ENCODE measurements at places on chromosomes 2 and 18.

DNA sequence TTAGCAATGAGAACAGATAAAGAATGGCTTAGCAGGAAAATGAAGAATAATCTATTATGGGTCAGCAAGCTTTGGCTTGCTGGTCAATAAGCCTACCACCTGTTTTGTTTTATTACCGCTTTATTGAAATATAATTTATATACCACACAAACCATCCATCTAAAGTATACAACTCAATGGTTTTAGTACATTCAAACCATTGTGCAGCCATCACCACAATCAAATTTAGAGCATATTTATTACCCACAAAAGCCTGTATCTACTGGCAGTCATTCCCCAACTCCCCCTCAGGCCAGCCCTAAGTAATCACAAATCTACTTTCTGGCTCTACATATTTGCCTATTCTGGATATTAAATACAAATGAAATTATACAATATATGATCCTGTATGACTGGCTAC, 17.2 kb downstream of the PPP3R1 start:
- no peak for DNase-seq

GRCh38 chr18:55124078-55124763, 165.0 kb upstream of the CCDC68 start:
- no peak for DNase-seq

DNA sequence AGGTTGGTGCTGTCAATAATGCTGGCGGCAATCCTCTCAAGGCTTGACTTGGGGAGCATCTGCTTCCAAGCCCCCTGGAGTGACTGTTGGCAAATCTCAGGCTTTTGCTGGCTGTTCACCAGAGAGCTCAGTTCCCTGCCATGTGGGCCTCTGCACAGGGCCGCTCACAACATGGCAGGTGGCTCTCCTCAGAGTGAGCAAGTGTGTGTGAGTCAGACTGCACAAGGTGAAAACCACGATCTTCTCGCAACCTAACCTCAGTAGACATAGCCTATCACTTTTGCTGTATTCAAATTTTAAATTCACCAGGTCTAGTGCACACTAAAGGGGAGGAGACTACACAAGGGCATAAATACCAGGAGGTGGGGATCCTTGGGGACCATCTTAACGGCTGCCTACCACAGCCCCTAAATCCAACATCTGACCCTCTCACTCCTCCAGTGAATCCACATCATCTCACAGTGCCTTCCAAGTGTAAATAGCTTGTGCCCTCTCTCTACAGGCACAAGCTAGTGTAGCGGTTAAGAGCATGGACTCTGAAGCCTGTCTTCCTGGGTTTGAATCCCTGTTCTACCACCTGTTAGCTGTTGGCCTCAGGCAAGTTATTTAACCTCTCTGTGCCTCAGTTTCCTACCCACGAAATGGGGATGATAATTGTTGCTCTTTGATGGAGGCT, 187.7 kb upstream of the CXCR4 start:
- DNase-seq, result peak; percentile 70

- DNase-seq, result peak; percentile 45
Observed at GRCh38 chr18:54717673-54718407, 110.4 kb upstream of the RAB27B start.

- no peak for DNase-seq
Observed at GRCh38 chr2:201859949-201860348, 53.6 kb downstream of the CDK15 start.

- no peak for DNase-seq
Observed at GRCh38 chr2:10257500-10258147, 45.1 kb upstream of the HPCAL1 start.

GRCh38 chr18:13257361-13257980, 38.9 kb downstream of the LDLRAD4 start:
- DNase-seq, result no peak

DNA sequence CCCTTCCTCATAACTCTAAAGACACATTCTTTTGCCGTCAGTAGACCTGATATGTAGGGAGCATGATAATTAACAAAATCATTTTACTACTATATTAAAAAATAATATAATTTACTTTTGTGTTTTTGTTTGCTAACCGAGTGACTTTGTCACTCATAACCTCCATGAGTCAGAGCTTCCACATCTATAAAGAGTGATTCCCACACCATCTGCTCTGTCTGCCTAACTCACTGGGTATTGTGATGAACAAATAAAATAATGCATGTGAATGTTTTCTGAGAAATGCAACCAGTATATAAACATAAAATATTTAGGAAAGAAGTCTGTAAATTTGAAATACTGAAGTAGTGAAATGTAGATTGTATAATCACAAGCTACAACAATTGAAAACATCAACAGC, 123.4 kb upstream of the DSEL start:
- DNase-seq, result no peak

- DNase-seq, result no peak
Observed at GRCh38 chr2:112621790-112622527, 23.8 kb upstream of the SLC20A1 start.

- no peak for DNase-seq
Observed at GRCh38 chr2:142989273-142990204, 112.1 kb downstream of the KYNU start.

DNA sequence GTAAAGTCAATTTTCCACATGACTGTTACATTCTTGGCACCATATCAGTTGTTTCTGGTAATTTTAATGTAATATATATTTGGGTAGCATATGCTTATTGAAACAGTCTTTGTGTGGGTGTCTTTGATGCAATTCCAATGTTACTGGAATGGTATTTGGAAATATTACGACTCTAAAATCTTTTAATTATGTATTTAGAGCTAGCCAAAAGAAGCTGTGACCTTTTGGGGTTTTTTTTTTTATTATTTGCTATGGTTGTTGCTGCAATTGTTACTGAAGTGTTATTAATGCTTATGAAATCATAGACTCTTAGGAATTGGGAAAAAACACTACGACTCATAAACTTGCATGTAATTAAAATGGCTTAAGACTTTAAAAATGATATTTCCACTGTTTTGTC, 95.9 kb downstream of the AOX1 start:
- no peak for DNase-seq

- no peak for DNase-seq
Observed at GRCh38 chr2:7666596-7667259, 749.5 kb downstream of the RNF144A start.

GRCh38 chr2:216504376-216504762, 5.7 kb downstream of the RPL37A start:
- DNase-seq, result no peak

DNA sequence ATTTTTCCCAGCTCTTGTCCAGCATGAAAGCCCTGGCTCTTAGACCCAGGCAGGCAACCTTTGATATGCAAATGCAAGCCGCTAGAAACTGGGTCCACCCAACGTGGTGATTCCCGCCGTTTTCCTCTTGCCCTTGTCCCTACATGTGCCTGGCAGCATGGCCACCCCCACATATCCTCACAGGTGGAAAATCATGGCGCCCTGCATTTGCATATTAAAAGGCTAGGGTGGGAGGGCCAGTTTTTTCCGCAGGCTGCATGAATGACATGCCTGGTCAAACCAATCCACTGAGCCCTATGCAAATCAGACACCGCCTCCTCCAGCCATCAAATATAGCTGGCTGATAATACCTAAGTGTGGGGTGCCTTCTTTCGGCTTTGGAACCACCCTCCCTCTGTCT, 1091.8 kb upstream of the NXPH2 start:
- DNase-seq, result no peak

GRCh38 chr2:216292886-216293301, 79.4 kb downstream of the MARCHF4 start:
- DNase-seq, result no peak

DNA sequence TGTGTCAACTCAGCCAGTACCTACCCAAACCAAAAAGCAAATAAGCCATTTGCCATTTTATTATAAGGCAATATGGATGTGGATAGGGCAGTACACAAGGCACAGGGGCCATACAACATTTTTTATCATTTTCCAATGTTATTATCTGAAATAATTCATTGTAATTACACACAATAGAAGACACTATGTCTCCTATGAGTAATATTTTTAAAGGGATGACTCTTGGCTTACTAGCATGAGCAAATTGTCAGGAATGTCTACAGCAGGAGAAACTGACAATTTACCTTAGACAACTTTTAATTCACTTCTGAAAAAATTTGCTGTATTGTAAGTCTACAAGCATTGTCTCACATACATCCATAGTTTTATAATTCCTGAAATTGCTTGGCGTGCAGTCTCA, 1193.9 kb upstream of the CELF4 start:
- no peak for DNase-seq

- no peak for DNase-seq
Observed at GRCh38 chr18:6593142-6593885, 136.2 kb upstream of the ARHGAP28 start.

DNA sequence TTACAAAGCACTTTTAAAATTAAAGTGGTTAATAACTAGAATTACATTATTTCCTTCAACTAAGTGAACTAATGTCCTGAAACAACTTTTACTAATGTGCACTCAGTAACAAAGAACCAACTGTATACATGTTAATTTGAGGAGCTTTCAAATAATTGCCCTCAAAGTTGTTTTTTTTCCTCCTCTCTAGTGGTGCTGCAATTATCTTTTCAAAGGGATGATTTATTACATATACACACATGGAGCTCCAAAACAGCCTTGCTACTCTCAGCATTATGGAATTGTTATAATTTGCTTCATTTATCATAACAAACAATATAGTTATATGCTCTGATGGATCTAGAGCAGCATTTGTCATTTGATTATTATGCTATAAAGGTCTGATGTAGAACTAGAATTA, 246.3 kb upstream of the RASGRP3 start:
- no peak for DNase-seq

- DNase-seq, result no peak
Observed at GRCh38 chr2:70886541-70886987, 49.1 kb upstream of the ATP6V1B1 start.

DNA sequence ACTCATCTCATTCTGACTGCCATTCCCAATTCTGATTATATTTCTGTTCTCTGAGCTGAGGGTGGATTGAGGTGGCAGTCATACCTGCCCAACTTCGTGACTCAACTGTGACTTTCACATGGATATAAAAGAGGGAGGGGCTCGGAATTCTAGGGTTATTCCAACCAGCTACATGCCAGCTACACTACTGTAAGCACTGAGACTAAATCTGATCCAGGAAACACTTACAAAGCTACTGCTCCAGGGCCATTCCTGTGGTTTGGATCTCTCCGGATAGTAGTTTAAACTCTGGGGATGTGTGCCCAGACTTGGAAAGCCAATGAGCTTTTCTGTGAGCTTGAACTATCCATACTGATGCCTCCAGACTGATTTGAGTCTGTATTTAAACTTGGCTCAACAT, 7.9 kb downstream of the MAP2 start:
- no peak for DNase-seq

GRCh38 chr2:121532347-121532766, 1.7 kb downstream of the RNU4ATAC start:
- DNase-seq, result no peak

DNA sequence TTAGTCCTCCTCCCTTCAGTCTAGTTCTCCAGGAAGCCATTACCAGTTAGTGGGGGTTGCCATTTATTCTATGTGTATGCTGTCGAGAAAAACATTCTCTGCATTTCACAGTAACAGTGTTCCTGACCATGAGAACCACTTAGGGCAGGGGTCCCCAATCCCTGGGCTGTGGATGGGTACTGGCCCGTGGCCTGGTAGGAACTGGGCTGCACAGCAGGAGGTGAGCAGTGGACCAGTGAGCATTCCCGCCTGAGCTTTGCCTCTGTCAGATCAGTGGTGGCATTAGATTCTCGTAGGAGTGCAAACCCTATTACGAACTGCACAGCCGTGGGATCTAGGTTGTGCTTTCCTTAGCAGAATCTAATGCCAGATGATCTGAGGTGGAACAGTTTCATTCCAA, 15.8 kb downstream of the ITGA4 start:
- DNase-seq, result no peak

- no peak for DNase-seq
Observed at GRCh38 chr2:104932243-104932642, 78.3 kb downstream of the POU3F3 start.

GRCh38 chr2:149076863-149077412, 38.4 kb downstream of the LYPD6B start:
- DNase-seq, result no peak

GRCh38 chr18:30987467-30988241, 54.9 kb downstream of the DSC3 start:
- no peak for DNase-seq

DNA sequence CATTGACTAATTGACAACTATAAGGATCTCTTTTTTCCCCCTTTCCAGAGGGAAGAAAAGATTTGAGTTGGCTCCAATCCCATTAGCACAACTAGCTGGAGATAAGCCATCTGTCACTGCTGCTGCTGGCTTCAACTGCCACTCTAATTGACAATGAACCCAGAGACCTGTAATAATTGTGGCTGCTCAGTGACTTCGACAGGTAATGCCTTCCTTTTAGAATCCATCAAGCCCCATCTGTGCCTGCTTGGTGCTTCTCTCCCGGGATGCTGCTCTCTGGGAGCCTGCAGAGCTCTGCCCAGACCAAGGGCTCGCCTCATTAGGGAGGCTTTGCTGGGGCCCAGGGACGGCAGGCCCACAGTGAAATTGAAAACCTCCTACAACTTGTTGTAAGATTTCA, 376.7 kb upstream of the SOX11 start:
- DNase-seq, result no peak

GRCh38 chr18:49813069-49813318, 339 bp downstream of the ACAA2 start:
- no peak for DNase-seq

DNA sequence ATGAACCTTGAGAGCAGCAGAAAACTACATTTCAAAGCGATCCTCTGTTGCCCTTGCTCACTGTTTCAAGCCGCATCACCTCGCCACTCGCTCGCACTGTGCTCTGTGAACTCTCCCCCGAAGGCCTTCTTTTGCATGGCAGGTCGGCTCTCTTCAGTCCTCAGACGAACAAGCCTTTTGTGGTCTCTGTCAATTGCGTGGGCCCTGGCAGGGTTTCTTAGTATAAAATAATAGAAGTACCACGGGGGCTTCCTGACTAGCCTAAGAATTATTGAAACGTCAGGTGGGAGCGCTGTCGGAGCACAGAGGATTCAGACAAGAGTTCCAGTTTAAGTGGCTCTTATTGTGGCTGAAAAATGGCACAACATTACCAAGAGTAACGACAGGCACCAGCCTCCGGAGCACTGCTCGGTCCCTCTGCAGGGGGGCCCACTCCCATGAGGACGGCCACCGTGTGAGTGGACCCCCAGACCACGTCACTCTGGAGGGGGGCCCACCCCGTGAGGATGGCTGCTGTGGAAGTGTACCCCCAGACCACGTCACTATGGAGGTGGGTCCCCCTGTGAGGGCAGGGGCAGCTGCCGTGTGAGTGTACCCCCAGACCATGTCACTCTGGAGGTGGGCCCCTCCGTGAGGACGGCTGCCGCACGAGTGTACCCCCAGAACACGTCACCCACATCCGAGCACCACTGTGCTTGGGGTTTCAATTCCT, 237.7 kb downstream of the HDAC4 start:
- DNase-seq, result no peak

GRCh38 chr2:164430166-164430783, 191.0 kb downstream of the GRB14 start:
- no peak for DNase-seq

DNA sequence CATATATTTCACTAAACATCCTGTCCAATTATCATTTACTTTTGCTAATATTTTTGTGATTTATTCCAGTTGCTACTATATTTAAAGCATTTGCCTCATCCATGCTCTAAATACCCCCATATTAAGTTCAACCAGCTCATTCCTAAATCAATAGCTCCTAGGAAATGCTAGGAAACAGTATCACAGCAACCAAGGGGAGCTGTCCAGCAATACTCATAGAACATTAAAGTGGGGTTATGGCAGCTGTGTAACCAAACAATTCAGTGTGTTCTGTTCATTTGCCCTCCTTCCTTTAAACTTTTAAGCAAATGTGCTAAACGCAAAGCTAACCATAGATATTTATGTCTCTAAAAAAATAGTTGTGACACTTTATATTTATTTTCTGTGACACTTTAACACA, 41.1 kb downstream of the ACVR1C start:
- DNase-seq, result no peak

- DNase-seq, result no peak
Observed at GRCh38 chr2:113966171-113966570, 76.3 kb downstream of the ACTR3 start.
